ENCODE measurements at places on chromosomes 2 and 18.

DNA sequence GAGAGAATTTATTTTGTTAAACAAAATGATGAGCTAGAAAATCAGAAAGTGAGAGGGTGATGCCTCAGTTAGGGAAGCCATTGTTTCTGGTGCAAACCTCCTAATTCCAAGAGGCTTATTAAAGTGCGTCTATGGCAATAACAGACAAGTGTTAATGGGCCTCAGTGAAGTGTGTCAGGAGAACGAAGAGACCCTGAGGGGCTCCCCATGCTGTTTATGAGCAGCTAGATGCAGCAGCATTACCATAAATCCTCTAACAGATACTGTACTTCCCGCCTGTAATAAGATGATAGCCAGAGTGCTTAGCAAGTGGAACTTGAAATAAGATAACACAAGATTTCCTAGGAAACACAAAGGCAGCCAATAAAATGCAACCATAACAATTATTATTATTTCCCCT lies 157.4 kb downstream of the MYT1L start:
- no peak for DNase-seq

GRCh38 chr2:231717281-231718171 lies 9.2 kb downstream of the PTMA start:
- no peak for DNase-seq

DNA sequence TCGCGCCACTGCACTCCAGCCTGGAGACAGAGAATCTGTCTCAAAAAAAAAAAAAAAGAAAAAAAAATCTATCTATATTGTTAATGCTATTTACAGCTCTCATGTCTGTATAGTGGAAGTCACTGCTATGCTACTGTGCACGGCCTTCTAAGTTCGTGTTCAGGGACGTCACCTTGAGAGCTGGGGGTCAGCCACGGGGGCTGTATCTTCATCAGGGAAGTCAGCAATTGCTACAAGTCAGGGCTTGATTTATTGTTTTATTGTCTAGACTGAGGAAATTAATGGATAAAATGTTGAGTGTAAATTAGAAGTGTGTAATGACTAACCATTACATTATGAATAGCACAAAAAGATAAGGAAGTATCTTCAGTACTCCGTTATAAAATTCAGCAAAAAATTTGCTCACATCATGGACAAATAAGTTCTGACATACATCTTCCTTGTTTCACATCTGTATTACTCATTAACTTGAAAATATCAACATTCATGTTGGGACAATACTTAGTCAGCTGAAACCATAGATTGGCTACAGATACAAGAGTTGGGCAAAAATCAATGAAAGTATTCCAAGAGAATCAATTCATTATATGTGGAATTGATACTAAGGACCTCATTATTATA lies 136.6 kb upstream of the SEC11C start:
- DNase-seq: no peak

GRCh38 chr18:56021136-56021808 lies 433.3 kb upstream of the TCF4 start:
- no peak for DNase-seq

- DNase-seq: no peak
Observed at GRCh38 chr2:164155558-164155957, 419.8 kb upstream of the FIGN start.

DNA sequence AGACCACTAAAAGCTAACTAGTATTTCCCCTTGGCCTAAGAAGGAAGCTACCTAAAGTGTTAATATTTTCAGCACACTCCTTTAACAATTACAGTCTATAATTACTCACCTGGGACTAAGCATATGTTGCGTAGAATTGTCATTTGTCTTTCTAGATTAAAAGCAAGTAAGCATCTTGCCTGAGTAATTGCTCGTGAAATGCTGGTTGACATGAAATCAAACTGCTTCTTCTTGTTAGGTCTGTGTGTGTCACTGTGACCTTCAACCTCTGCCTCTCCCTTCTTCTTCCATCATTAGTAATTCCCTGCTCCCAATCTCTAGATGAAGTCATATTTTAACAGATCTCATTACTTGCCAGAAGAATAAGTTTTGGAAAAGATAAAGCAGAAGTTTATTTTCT lies 212.2 kb downstream of the XIRP2 start:
- no peak for DNase-seq

DNA sequence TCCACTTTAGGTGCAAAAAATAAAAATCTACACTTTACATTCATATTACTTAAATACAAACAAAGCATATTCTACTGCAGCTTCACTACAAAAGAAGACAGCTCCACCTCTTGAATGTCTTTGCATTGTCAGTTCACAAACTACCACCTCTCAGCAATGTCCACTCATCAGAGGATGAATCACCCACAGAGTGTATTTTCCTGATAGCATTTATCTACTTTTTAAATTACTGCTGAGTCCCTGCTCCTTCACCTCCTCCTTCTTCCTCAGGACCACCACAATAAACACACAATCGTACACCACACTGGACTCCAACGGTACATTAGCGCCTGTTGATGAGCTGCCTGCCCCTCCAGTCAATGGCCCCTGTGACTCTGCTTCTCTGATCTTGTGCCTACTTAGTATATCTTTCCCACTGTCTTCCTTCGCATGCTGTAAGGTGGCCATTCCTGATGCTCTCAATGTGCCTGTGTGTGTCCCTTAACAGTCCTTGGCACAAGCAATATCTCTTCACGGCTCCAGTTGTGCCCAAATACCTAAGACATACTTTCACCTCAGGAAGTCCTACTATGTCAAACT lies 120.9 kb downstream of the DHRS9 start:
- DNase-seq: no peak

GRCh38 chr2:138327967-138328366 lies 173.6 kb upstream of the SPOPL start:
- no peak for DNase-seq

GRCh38 chr18:51091270-51091669 lies 61.3 kb downstream of the SMAD4 start:
- no peak for DNase-seq

GRCh38 chr18:55779691-55780585 lies 191.9 kb upstream of the TCF4 start:
- no peak for DNase-seq

GRCh38 chr18:49111191-49111988 lies 160.6 kb upstream of the SMAD7 start:
- DNase-seq: no peak

- no peak for DNase-seq
Observed at GRCh38 chr2:239383036-239383758, 17.6 kb downstream of the HDAC4 start.

GRCh38 chr2:162198239-162198638 lies 45.0 kb downstream of the FAP start:
- DNase-seq: no peak

DNA sequence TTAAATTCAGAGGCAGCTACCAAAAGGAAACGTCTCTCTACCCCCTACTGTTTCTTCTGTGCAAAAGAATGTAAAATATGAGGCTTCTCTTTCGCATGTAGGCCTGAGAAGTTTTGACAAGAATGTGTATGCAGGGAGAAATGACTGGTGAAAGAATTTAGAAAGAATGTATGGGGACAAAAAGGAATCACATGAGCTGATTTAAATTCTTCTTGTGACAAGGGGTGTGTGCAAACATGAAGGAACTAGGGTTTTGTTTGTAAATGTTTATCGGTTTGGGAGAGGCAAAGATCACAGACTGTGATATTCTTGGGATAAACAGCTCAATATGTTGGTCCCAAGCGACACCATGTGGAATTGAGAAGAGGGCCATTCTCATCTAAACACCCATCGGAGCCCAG lies 345.2 kb upstream of the VRK2 start:
- DNase-seq: no peak

DNA sequence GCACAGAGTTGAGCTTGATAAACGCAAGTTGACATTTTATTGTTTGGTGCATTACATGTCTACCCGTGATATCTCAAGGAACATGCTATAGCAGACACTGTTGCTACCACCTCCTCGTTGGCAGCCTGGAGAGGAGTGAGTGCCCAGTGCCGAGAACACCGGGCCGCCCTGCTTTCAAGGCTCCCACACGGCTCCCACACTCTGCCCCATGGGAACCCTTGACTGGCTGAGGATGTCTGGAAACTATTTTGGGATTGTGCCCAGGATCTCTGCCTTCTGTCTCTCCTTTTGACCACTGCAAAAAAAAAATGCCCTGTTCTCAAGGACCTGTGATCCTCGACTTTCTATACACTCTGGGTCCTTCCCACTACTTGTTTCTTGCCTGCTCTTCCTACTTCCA lies 21.1 kb downstream of the TET3 start:
- DNase-seq: no peak

GRCh38 chr18:47180765-47181164 lies 4.6 kb upstream of the IER3IP1 start:
- no peak for DNase-seq

DNA sequence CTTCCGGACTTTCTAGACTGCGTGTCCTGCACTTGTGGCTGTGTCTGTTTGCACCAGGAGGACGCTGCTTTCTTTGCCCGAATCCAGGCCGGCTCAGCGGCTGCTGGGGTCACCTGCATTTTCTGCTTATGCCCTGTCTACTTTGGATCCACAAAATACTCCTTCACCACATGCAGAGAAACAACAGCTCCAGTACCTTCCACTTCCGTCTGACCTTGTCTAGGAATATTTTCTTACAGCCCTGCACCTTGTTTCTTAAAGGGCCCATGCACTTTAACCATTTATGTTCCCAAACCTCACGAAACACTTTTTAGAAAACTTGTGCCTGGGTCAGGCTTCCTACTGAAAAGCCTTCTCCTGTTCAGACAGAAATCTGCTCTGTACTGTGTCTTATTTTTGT lies 129.4 kb upstream of the NCK2 start:
- no peak for DNase-seq

DNA sequence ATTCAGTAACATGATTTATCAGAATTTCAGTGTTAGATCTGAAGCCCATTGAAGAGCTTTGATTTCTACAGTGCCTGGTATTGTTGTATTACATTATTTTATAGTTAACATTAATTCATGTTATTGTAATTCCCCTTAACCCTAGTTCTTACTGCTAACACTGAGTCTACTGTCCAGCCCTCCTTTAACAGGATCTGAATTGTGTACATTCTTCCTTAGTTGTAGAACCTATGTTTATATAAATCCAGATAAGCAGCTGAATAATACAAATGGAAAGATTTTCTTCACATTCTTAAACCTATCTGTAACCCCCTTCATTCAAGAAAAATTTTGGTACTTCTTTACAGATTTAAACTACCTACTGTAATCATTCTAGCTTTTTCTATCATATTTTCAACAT lies 14.7 kb downstream of the NDUFAF7 start:
- DNase-seq: no peak

GRCh38 chr2:195779491-195779890 lies 122.5 kb downstream of the SLC39A10 start:
- no peak for DNase-seq

- no peak for DNase-seq
Observed at GRCh38 chr2:10009811-10010781, 33.3 kb upstream of the KLF11 start.

DNA sequence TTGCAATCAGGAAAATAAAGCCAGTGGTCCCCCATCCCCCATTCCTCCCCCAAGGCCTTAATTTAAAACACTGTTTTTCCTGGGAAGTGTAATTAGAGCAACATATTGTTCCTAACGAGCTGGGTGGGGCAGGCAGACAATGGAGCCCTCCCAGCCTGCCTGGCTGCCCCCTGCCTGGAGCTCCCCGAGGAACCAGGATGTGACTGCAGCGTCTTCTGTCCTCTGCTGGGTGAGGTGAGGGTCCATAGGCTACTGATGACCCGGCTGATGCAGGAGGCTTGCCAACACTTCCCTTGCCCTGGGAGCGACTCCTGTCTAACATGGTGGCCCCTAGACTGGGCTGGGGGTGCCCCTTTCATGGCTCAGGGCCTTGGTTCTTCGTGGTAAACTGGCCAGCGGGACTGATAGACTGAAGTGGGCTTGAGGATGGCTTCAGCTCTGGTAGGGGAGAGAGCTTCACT lies 152.4 kb downstream of the DYSF start:
- DNase-seq: no peak

DNA sequence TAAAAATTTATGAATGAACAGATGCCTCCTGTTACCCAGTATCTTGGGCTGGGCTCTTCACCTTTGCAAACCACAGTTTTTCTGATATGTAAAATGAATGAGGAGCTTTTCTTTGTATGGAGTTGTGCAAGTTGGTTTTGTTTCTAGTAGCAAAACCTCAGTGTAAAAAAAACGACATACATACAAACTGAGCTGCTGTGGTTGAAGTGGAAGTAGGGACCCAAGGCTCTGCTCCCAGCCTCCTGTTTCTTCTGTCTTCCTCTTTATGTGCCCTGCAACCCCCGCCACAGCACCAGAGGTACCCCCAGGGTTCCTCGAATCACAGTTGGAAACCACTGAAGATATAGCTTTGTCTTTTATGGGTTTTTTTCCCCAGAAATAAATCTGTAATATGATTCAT lies 118.1 kb downstream of the MYO1B start:
- DNase-seq: no peak

GRCh38 chr2:136244536-136244885 lies 126.6 kb upstream of the CXCR4 start:
- no peak for DNase-seq
